ENCODE measurements at places on chromosomes 7 and 10.

DNA sequence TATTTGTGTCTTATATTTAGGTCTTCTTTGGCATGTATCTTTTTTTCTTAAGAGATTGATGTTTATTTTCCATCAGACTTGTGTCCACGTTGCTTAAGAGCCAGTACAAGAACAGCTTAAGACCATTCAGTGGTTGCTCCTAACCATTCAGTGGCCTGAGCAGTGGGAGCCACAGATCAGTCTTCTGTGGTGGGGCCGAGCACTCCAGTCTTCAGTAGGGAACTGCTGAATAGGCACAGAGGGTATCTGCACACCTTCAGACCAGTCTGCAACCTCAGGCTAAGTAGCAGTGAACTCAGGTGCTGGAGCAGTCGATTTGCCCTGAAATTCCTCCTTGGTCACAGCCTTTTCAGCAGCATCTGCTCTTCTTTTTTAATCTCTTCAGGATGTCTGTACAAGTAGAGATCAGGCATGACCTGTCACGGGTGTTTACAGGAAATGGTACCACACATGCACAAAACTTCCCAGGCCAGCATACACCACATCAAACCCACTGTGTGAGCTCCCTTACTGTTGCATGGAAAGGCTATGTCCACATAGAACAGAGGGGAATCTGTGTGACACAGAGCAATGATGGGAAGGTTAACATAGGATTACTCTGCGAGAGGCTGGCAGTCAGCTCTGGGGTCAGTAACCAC, 51.5 kb downstream of the FAM107B start:
- no peak for DNase-seq

DNA sequence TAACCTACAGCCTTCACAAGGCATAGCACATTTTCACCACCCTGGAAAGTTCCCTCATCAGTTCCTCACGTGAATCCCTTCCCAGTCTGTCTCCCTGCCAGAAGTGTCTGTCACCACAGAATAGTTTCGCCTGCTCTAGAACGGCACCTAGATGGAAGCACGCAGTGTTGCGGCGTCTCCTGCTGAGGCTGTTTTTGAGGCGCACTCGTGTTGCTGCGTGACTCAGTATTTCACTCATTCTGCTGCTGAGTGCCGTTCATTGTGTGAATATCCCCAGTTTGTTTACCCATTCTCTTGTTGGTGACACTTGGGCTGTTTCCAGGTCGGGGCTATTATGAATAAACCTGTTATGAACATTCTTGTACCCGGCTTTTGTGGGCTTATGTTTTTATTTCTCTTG, 12.8 kb downstream of the NOS3 start:
- DNase-seq = no peak

- DNase-seq = no peak
Measured at GRCh38 chr10:66651308-66652082, 274.3 kb upstream of the LRRTM3 start.

- DNase-seq = no peak
Measured at GRCh38 chr10:124097883-124098282, 4.5 kb upstream of the CHST15 start.

- DNase-seq = no peak
Measured at GRCh38 chr7:82442492-82443035, 1.0 kb downstream of the CACNA2D1 start.

DNA sequence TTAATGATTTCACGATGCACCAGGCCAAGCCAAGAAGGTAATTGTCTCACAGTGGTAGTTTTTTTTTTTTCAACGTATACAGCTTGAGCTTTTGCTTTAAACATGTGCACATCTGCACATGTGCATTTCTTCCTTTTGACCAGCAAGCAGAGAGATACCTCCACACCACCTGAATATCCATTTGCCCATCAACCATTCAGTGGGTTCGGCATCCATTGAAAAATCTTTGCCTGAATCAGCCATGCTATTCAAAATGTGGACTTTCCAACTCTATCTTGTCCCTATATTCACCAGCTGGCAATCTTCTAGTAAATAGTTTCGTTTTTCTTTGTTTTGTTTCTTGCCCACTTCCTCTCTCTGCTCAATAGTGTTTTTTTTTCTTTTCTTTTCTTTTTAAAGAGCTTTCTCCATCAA, 7.7 kb upstream of the TRA2A start:
- DNase-seq = peak; percentile 32

DNA sequence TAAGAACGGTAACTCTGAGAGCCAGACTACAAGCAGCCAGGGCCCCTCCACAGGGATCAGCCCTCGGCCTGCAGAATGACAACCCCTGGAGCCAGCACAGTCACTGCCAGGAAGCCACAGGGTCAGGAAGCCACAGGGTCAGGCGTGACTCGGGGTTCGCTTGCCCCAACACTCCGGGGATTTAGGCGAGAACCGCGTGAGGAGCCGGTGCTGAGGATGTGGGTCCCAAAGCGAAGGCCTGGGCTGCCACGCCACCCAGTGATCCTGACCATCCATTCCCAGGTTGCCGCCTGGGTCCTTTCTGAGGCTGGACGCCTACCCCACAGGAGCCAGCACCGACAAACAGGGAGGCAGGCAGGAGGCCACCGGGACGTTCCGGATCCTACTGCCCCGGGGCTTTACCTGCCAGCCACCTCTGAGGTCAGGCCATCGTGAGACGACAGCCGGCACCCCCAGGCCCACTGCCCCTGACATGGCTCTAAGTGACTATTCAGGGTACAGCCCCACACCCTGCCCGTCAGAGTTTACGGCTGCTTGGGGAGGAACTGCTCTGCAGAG, 228.6 kb downstream of the ELFN1 start:
- DNase-seq = no peak

DNA sequence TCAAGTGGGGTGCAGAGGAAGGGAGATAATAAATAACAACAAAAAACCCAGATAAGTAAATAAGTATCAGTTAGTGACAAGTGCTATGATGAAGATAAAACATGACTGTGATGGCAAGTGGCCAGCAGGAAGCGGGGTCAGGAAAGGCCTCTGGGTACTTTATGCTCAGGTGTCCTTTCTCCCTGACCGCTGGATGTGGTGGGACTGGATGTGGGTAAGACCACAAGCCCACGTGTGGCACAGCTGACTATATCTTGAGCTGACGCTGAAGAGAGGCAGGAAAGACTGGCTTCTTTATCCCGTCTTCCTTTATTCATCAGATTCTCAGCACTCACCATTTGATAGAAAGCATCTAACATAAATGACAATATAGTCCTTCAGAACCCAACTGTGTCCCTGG, 87.8 kb downstream of the CREB5 start:
- DNase-seq = no peak

GRCh38 chr7:139265673-139266072, 34.6 kb downstream of the UBN2 start:
- DNase-seq = no peak

DNA sequence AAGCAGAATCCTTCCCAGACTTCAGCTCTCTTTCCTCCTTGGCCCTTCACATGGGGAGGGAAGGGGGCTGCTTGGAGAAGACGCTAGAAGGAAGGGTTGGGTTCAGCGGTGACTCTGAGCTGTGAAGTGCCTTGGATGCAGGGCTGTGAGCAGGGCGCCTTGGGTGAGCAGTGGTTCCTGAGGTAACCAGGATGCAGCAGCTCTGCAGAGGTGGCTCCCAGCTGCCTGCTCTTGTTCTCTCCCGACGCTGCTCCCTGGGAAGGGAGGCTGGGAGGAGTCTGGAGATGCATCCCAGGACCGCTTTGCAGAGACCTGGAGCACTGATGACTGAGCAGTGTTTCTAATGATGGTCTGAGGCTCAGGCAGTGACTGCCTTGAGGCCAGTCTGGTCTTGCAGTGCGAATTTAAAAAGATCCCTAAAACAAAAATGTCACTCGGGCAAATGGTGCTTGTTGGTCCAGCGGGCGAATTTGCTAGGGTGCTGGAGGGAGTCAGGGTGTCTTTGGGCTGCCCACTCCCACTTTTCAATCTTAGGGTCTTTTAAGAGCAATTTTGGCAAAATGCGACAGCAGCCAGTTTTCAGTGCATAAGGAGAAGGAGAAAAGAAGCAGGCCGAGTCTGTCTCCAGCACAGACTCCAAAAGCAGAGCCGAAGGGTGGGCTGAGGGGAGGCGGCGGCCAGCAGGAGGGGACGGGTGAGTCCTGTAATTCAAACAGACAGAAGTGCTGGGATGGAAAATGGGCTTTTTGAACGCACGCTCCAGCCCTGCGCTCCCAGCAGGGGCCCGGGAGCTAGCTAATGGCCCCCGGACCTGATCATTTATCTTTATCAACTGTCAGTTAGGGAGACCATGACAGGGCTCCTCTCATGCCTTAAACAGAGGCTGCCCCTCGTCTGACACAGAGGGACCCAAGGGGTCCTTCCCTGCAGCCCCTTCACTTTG, 191.2 kb upstream of the SHH start:
- DNase-seq = no peak

DNA sequence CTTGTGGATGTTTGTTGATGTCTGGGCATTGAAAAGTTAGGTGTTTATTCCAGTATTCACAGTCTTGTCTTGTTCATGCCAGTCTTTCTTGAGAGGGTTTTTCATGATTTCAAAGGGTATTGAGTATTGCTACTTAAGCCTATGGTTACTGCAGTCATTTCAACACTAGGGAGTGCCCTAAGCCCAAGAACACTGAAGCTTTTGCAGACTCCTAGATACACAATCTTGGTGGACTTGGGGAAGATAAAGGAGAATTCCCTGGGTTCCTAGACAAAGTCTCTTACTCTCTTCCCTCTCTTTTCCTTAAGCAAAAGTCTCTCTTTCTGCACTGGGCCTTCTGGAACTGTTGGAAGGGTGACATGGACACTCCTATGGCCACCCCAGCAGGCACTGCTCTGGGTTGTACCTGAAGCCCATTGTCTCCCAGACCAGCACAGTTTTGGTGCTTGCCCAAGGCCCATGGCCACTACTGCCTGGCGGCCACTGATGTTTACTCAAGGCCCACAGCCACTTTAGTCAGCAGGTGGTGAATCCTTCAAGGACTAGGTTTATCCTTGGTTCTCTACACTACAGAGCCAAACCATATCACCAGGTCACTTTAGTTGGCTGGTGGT, 24.9 kb downstream of the SAMD9 start:
- no peak for DNase-seq

DNA sequence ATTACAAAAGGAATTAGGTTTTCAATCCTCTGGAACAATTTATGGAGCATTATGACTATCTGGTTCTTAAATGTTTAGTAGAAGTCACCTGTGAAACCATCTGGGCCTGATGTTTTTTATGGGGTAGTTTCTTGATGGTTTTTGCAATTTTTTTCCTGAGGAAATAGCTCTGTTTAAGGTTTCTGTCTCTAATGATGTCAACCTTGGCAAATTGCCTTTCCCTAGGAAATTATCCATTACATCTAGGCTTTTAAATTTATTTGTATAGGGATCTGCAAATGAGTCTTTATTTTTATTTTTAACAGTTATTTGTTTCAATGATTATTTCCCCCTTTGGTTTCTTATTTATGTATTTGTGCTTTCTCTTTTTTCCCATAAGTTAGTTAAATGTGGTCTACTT, 222.8 kb downstream of the GALNT17 start:
- no peak for DNase-seq

GRCh38 chr10:124238367-124238766, 145.0 kb upstream of the CHST15 start:
- DNase-seq = no peak

DNA sequence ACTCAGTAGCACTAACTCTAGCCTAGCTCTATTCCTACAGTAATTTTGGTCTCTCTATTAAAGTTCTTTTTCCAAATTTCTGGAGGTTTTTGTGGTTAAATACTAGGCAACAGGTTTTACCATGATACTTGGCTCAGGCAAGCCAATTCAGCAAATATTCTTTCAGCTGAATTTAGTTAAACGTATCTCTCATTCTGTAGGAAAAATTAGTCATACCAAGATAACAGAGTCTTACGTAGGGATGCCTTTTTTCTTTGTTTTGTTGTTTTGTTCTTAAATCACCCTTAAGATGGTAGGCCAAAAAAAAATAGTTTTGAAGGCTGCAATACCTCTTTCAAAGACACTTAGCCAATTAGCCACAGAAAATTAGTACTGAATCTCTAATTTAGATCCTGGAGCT, 180.5 kb downstream of the MAGI2 start:
- no peak for DNase-seq

GRCh38 chr10:104831272-104831671, 190.2 kb downstream of the SORCS3 start:
- no peak for DNase-seq

GRCh38 chr7:27453702-27454405, 208.8 kb downstream of the HIBADH start:
- DNase-seq = no peak

DNA sequence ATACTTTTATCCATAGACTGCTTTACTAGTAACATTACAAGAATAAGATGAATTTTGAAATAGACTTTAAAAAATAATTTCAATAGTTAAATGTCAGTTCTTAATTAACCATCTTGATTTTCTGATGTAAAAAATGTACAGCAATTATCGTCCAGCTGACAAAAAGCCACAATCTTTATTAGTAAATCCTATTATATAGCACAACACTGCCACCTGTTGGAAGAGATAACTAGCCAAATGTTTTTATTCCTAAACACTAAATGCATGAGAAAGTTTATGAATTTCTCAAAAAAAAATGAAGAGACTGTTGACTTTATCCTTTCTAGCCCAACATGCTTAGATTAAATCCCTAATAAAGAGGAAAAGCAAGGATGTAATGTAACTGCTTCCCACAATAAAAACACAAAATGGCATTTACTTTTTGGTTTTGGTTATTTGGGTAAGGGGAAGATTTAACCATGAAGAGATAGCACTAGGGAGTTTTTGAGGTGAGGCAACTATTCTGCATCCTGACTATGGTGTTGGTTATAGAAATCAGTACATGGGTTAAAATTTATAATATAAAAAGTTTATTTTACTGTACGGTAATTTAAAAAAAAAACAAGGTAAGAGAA, 8.0 kb downstream of the COA1 start:
- no peak for DNase-seq

DNA sequence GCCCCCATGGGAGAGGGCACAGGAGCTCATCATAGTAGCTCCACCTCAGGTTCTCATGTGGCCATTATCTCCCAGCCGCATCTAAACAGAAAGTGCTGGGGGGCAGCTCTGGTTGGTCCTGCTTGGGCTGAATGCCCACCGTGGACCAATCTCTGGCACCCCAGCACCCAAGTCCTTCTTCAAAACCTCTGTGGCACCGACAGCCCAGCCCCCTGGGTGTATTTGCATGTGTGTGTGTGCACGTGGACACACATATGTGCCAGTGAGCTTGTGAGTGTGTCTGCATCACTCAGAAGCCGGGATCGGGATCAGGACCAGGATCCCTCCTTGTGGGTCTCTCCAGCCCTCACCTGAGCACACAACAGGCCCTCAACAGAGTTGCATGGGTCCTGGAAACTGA, 68.2 kb downstream of the ALOX5 start:
- no peak for DNase-seq

GRCh38 chr10:516764-517163, 172.7 kb downstream of the DIP2C start:
- DNase-seq = no peak

DNA sequence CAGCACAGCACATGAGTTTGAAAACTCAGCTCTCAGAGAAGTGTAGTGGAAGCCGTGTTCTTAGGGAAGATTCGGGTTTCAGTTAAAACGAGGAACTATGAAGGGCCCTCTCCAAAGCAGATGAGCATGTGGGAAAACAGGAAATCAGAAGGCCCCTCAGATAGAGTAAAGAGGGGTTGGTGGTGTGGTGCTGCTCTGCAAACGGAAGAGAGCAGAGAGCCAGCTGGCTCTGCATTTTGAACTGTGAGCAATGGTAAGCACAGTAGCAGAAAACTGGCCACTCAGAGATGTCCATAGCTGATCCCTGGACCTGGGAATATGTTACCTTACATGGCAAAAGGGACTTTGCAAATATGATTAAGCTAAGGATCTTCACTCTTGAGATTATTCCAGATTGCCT, 27.9 kb upstream of the CUL1 start:
- no peak for DNase-seq

All from DND-41 (cell line).